ENCODE measurements at places on chromosomes 12 and 14.

DNA sequence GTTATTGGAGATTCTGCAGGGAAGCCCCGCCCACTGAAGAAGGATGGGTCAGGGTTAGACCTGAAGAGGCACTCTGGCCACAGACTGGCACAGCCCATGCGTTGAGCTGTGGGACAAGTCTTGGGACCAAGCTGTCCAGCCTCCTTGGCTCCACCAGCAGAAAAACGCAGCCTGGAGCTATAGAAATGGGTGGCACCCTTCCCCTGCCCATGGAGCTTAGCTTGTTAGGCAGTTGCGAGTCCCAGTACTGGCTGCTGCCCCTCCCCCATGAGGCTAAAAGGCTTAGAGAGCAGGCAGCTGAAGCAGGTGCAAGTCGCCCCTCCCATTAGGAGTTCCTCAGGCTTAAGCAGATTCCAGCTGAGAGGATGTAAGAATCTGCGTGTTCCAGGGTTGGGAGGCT, 1124.0 kb upstream of the TMEM132C start:
- DNase-seq, result no peak

DNA sequence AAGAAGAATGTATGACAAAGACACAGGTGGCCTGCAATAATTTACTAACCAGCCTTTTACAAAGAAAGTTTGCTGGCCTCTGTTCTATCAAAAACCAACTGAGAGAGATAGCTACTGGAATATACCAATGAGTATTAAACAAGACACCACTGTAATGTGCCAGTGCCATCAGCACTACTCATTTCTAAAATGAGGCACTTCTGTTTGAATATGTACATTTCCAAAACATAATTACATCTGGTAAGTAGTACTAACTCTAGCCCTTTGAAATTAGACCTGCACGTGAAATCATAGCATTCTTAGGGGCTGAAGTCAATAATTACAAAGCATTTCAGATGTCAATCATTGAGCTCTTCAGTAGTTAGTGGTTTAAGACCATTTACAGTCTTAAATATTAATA, 6.9 kb upstream of the SYCP3 start:
- no peak for DNase-seq

DNA sequence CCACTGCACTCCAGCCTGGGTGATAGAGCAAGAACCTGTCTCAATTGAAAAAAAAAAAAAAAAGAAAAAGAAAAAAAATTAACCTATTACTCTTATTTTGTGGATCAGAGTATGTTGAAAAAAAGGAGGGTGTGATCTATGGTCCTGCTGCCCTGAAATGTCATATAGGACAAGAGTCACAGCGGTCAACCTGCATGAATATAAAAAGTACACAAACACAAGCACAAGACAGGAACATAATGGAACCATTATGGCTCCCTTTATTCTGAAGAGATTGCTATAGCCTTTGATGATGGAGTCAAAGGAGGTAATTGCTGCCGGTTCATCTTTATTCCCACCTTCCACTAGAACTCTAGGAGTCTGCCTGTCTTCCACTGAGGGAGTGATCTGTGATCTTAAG, 96.9 kb downstream of the NTN4 start:
- DNase-seq, result no peak

DNA sequence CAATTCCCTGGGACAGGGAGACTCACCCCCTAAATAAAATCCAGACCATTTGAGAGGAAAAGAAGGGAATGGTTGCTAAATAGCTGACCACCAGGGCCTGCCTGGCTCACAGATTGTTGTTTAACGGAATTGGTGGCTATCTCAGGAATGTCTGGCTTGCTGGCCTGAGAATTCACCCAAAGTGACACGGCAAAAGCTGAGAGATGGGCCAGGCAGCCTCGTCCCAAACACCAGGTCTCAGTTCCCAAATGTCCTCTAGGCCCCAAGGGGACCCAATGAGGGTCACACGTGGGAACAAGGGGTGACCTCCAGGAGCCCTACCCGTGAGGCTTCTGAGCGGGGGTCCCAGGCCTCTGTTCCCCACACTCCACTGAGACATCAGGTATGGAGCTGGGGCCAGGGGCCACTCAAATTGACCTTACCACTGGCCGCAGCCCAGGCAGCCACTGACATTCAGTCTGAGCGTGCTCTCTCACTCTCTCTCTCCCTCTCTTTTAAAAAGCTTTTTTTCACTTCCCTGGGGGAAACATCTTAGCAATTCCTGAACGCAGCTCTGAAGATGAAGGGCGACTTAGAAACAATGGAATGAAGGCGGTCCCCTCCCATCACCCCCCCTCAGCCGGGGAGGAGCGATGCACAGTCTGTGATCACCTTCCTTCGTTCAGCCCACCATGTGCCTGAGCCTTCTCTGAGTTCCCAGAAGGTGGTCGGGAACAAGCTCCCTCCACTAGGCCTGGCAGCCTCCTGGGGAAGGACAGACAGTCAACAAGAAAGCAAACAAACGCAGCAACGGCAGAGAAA, 131.2 kb downstream of the SCARB1 start:
- DNase-seq, result no peak

DNA sequence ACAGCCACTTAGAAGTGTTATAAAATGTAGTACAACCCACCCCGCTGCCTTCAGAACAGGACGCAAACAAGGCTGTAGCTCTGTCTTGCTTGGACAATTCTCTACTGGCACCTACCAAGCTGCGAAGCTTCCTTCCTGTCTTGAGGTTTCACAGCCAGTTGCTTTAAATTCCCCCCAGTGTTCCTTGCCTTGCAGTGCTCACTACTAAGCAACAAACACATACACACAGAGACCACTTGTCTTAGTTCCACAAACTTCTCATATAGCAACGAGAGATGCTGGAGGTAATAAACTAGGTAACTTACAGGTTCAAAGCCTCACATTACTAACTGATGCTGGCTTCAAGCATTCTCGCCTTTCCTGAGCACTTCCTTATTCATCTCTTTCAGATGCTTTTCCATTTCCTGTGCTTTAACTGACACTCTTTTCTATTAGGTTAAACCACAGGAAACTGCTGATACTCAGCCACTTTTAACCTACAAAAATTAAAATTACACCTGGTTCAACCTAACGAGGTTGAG, 91.5 kb upstream of the PTGDR start:
- DNase-seq, result no peak

- no peak for DNase-seq
Measured at GRCh38 chr14:101369916-101370592, 191.2 kb upstream of the DIO3 start.

- DNase-seq, result no peak
Measured at GRCh38 chr12:53299101-53299453, 418 bp upstream of the MYG1 start.

Measured in fibroblast of skin of left biceps (primary cell).